ENCODE measurements at places on chromosomes 7 and 10. TPM values are rescaled to one million over a fixed set of nuclear protein-coding genes. Genes with fewer than 3 reads are reported as not detected.

- no peak for DNase-seq
These were observed 1.2 kb downstream of the TBATA start for GRCh38 chr10:70784016-70784415.

- no peak for DNase-seq
These were observed 14.2 kb downstream of the PDLIM1 start for GRCh38 chr10:95276367-95277200.

DNA sequence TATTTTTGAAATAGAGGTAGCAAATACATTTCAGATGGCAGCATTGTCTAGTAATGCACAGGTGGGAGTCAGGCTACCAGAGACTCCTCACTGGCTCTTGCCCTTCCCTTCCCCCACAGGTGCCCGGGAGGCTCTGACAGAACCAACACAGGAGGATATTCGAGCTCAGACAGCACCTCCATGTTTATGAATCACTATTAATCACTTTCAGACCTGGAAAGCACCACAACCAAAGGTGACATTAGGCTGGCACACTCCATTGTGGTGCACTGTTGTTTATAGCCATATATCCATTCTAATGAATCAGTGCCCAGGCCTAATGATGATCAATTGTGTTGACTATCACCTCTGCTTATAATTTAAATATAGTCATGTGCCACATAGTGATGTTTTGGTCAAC is 107.8 kb upstream of the NAMPT start:
- no peak for DNase-seq

DNA sequence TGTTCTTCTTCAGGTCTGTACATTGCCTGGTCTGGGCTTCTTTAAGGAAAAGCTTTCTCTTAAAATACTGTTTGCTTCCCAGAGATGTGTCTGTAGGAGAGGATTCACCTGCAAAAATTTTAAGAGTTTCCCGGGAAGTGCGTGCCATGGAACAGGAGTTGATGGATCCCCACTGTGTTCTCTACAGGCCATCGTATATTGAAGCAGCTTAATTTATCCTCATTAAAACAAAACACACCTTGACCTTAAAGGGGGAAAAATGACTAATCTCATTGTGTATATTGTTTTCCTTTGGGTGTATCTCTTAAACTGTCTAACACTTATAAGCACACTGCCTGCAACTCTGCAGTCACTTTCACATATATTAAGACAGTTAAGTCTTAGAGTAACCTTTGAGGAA is 111.4 kb downstream of the ST7 start:
- no peak for DNase-seq

DNA sequence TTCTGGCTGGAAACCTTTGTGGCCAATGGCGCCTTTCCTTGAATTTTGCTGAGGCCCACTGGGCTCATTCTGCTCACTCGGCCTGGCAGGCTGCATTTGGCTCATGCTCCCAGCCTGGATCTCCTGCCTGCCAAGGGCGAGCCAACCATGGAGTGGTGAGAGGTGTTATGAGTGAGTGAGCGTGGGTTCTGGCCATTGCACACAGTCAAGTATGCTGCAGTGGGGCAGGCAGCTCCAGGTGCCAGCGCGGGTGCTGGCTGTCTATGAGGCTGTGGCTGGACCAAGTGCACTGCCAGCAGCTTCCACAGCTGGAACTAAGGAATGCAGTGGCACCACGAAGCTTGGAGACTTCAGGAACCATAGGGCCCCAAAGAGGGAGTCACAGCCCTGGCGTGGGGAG is 42.2 kb upstream of the TUBB8 start:
- no peak for DNase-seq

DNA sequence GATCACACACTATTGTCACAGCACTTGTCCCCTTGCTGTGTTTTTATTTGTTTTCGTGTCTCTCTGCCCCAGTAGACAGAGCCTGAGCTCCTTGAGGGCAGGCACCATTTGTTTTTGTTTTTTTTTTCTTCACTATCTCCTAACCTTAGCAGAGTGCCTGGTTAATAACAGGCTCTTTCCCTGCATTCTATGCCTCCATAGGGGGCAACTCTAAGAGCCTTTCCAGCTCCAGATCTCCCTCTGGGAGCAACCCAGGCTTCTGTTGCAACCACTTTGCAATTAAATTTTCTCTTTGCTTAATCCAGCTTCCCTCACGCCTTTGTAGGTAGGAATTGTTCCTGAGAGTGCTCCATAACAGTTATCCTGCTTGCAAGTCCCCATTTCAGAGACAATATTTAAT is 148.4 kb downstream of the PLXDC2 start:
- no peak for DNase-seq

DNA sequence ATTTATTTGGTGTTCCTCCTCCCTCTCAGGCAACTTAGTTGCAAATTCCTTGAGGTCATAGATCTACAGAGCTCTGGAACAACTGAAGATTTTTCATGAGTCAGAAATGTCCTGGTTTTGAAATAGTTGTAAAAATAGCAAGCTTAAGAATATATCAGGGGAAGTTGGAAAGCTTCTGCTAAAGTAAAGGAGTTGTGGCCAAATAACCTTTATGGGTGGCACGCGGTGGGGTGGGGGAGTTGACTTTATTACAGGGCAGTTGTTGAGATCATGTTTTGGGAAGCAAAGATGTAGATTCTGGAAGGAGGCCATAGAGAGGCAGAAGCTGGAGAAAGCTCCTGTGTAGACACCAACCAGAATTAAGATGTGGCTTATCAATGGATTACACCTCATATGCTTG is 326.0 kb upstream of the MTPN start:
- no peak for DNase-seq

DNA sequence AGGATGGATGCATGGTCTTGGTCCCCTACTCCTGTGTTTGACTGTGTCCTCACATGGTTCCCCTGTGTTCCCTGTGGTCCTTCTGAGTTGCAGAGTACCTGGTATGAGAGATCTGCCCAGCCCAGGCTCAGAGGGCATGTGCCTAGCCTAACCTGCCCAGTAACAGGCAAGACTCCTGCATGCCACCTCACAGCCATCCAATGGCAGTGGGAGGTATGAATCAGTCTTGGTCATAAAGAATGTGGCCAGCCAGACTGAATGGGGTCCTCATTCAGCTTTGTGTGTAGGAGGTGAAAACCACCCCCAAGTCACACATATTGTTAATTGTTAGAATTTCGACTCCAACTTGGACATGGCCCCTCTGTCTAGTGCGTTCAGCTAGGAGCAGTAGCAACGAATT is 17.2 kb upstream of the GPR158 start:
- no peak for DNase-seq

- DNase-seq: no peak
These were observed 88.0 kb downstream of the FANK1 start for GRCh38 chr10:125984346-125984745.

GRCh38 chr10:70596860-70597809 is 5.4 kb downstream of the PRF1 start:
- no peak for DNase-seq

- DNase-seq: no peak
These were observed 250.8 kb downstream of the CCDC3 start for GRCh38 chr10:12750526-12751201.

DNA sequence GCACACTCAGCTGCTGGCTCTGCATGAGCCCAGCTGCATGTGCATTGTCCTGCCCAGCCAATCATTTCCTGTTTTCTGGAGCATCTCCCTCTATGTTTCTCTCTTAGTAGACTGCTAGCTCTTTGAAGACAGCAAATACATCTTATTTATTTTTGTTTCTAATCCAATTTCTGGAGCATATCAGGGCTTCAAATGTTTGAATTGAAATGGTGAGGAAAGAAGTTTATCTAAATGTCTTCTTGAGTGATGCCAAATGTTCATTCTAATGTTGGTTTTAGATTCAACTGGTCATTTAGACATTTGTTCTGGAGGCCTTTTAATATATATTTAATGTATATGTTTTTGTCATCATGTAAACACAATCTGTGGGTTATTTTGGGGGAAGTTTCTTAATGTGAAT is 141.9 kb downstream of the DNAJB9 start:
- no peak for DNase-seq

DNA sequence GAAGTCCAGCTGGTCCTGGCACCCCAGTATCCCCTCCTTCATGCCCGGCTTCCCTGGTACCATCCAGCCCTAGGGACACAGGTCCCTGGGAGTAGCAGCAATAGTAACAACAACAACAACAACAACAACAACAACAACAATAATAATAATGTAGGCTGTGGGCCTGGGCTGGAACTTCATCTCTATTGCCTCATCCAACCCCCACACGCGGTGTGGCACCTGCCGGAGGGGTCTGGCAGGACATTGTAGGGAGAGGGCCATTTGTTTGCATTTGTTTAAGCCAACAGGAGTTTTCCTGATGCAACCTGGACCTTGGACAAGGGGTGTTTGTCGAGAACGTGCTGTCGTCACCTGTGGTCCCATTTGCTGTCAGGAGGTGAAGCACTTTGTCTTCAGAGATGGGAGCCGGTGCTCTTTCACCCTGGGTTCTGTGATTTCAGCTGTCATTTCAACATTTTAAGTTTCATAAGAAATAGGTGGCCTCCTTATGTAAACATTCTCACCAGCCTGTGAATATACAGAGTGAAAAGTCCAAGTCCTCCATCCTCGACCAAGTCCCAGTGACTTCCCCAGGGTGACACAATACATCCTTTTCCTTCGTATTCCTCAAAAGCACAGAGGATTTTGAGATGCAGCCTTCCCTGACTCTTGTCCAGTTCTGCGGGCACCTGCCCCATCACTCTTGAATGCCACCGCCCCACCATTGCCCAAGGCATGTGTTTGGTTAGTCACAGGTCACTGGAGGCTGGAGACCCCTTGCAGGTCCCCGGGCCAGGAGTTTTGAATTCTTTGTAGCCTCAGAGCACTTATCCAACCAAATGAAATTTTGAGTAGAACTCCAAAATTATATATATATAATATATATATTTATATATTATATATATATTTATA is 9.2 kb downstream of the LHPP start:
- DNase-seq: no peak

DNA sequence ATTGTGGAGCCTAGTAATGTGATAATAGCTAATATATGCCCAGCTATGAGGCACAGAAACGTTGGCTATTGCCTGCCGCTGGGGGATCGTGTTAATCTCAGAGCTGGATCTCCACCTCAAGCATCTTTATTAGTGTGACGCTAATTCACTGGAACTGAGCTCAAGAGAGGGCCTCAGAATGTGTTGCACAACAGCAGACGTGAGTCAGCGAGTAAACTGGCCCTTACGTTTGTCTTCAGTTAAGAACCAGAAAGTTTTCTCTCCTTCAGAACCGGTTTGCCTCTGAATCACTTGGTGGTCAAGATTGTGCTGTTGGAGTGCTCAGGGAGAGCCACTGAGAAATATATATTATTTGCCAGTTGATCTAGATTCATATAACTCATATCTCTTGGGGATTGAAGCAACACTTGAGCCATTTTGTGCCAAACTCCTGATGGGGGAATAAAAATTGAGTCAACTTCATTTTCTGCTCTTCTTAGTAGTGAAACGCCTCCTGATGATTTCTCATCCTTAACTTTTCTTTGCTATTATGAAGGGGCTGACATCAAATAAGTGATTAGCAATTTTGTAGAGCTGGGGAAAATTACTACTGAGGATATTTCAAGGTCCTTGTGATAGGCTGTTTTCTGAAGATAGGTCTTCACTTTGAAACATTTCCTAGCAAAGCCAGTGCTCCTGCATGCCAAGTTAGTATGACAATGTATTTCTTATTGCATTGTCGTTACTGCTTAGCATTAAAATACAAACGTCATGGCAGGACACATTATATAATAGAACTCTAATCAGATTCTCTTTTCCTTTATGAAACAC is 22.3 kb downstream of the BZW2 start:
- no peak for DNase-seq

- DNase-seq: peak; percentile 14
These were observed 538 bp downstream of the TFAM start for GRCh38 chr10:58385784-58386112.

DNA sequence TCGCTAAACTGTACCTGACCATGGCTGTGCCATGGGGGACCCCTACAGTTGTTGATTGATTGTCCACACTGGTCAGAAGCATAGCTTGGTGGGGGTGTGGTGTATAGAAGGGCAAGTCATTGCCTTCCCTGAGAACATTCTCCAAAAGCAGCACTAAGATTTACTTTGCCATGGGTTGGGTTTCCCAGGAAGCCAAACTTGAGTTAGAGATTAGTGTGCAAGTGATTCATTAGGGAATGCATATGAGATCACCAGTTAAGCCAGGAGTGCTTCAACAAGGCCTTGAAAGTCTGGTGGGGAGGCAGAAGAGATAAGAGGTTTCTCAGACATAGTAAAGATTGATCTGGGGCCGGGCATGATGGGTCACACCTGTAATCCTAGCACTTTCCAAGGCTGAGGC is 21.4 kb upstream of the TPST1 start:
- no peak for DNase-seq

DNA sequence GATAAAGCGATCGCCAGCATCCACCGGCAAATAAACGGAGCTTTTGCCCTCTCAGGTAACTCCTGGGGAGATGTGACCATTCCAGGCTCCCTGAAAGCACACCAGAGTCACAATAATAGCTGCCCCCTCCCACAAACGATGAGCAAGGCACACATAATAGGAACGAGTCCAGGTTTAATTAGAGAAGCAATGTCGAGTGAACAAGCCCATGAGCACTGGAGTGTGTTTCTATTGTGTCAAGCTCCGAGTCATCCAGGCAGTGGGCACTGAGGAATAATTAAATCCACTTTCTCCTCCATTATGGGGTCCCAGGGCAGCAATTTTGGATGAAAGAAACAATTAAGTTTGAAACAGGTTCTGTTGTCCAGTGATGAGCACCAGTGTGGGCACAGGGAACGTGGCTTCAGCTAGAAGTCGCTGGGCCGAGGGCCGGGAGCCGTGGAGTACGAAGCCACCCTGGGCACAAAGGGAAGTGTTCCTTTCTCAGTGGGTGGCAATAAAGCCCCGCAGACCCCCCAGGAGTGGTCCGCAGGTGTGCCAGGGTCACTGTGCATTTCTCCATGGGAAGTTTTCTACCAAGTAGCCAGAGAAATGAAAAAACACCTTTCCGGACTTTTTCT is 12.0 kb downstream of the PNLIPRP2 start:
- DNase-seq: no peak

DNA sequence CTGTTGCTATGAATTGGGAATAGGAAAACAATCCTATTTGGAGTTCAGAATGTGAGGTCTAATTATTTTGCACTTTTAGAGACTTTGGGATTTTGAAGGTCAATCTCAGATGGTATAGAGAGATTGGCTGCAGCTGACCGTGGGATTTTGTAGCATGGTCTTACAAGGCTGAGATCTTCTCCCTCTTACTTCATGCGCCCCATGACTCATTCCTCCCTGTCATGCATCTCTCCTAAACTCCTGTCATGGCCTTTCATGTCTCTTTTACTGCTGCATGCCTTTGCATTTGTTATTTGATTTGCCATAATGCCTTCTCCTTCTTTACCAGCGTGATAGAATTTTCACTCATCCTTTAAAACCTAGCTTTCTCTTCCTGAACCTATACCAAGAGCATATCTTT is 133.1 kb downstream of the BBS9 start:
- DNase-seq: no peak

GRCh38 chr7:149719050-149719899 is 54.1 kb downstream of the ZNF467 start:
- no peak for DNase-seq

Gene OR2A12
- total RNA-seq: not detected

Gene CTAGE15
- total RNA-seq: 1.5 TPM

Gene AKR1D1
- not detected for total RNA-seq

Gene POMZP3
- 8.2 TPM for total RNA-seq

Gene KLHL7
- total RNA-seq: 21.6 TPM

Gene ADCYAP1R1
- total RNA-seq: not detected

Data from activated T-helper 2 cell treated with anti-CD3 and anti-CD28 coated beads, Interferon-gamma antibody, Interleukin-2, Interleukin-4, amounts not matched to agents 10 μg/mL and 5 μg/mL and 100 μg/mL, durations not matched to agents 14 hours and 24 hours and 36 hours (primary cell).